ENCODE measurements at places on chromosomes 6 and 20.

DNA sequence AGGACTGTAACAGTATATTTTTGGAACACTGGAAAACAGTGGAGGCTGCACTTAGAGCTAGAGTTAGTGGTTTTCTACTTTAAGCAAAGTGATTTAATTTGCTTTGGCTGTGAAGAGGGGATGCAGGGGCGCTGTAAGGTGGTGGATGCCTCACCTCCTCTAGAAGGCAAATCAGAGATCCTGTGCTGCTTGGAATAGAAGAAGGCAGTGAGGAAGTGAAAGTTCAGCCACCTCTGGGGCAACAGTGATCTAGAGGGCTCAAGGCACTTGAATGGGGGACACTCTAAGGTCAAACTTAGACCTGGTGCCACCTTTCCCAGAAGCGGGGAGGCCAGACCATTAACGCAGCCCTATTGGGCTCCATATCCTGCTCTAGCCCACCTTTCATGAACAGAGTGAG, 19.0 kb upstream of the SNRPB2 start:
- no peak for DNase-seq

DNA sequence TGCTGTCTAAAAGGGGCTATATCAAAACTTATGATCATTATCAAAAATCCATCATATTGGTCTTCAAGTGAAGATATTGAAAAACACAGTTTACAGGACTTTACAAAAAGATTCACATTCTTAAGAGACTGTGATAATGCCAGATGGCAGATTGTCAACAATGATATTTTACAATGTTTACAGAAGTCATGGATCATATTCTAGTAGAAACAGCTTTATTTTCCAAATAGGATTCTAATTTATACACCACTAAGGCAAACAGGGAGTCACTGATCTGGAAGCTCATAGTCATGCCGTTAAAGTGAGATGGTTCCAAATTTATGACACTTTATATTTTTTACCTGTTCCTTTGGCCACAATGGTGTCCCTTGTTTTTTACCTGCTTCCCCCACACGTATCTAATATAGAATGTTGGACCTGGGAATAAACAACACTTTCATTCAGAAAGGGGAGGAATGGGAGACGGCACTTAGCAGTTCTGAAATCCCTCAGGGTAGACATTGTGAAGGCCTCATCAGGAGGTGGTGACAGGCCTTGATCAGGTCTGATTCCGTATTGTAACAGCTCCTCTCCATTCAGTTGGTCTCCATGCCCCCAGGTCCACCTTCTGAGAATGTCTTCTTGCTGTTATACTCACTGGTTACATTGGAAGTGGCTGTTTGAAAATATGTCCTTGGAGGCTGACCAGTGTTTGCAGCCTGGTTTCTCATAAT, 228.6 kb downstream of the ADGB start:
- DNase-seq: no peak

- no peak for DNase-seq
Measured at GRCh38 chr6:169487579-169488436, 214.0 kb downstream of the WDR27 start.

DNA sequence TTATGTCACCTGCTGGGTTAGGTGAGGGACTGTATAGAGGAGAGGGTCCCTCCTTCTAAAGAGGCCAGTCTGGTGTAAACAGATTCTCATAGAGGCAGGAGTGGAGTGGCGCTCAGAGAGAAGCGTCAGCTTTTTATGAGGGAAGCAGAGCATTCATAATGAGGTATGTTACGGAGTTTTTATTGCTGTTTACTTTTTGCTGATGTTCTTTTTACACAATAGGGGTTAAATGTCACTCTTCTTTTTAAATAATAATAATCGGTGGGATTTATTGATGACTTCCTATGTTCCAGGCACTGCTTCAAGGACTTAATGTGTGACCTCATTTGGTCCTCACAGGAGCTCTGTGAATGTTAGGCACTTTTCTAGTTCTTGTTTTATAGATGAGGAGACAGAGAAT, 79.9 kb downstream of the L3MBTL3 start:
- DNase-seq: no peak

- no peak for DNase-seq
Measured at GRCh38 chr6:167941822-167942221, 55.6 kb upstream of the KIF25 start.

GRCh38 chr6:107819964-107820337, 4.2 kb downstream of the SCML4 start:
- no peak for DNase-seq

DNA sequence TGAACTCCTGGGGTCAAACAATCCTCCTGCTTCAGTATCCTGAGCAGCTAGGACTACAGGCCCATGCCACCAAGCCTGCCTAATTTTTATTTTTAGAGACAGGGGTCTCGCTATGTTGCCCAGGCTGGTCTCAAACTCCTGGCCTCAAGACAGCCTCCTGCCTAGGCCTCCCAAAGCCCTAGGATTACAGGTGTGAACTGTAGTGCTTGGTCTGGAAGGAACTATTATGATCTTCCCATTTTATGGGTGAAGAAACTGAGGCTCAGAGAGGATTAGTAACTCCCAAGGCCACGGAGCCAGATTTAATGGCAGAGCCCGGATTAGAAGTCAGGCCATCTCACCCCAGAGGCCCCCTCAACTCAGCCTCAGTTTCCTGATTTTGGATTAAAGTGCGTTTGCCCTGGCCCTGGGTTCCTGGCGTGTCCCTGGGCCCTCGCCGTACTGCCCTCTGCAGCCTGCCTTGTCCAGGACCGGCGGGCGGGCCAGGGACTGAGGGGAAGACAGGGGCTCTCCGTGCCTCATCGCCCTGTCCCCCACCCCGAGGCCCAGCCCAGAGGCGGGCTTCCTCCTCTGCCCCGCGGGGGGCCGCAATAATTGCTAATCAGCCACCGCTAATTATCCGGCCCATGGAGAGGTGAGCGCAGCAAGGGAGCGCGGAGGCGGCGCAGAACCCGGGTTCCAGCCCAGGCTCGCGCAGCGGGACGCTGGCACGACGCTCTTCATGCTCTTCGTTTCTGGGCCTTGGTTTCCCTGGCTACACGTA, 34.9 kb downstream of the CD40 start:
- DNase-seq: no peak

DNA sequence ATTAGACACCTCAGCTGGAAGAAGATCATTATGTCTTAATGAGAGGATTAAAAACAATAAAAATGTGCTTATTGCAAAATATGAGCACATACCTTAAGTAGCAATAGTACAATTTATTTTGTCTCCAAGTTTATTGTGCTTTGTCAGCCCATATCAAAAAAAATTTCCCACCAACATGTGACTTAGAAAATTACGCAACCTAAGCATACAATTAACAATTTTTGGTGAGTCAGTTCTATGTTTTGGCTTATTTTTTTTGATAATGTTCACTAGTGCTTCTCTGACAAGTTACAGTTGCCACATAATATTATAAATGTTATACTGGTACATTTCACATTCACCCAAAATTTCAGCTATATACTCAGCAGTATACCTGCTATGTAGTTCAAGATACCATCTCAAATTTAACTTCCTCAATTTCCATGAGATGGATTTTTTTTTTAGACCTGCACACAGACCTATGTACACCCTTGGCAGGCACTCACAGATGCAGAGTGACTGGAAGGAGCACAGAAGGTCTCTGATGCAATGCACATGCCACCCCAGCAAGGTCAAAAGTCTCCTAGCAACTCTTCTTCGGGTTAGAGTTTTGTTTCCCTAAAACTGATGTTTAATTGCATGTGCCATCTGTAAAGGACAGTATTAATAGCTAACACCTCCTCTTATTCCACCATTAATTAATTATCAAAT, 112.4 kb downstream of the PRKN start:
- peak; percentile 24 for DNase-seq

- DNase-seq: no peak
Measured at GRCh38 chr20:44166477-44166876, 20.5 kb downstream of the JPH2 start.

DNA sequence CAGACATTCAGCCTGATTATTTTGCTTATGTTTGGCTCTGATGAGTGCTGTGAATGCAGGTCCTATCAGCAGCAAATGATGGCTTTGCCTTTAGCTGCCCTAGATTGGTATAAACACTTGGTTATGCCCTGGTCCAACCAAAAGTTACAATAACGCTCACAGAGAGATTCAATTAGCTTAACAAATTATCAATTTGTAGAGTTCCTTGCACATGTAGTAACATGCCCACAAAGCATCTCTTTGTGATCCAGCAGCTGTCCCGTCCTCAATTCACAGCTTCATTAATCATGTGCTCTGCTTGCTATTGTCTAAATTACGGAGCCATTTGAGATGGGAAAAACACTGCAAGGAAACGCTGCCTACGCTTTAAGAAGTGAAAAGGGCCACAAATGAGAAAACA, 457.9 kb downstream of the HDGFL1 start:
- no peak for DNase-seq

GRCh38 chr20:63979557-63980316, at the start of gene SAMD10:
Gene SAMD10, minus strand, starts transcription at chr20:63979642. Its CDS starts 175 bp downstream, at chr20:63979467.
- DNase-seq: peak; percentile 78

DNA sequence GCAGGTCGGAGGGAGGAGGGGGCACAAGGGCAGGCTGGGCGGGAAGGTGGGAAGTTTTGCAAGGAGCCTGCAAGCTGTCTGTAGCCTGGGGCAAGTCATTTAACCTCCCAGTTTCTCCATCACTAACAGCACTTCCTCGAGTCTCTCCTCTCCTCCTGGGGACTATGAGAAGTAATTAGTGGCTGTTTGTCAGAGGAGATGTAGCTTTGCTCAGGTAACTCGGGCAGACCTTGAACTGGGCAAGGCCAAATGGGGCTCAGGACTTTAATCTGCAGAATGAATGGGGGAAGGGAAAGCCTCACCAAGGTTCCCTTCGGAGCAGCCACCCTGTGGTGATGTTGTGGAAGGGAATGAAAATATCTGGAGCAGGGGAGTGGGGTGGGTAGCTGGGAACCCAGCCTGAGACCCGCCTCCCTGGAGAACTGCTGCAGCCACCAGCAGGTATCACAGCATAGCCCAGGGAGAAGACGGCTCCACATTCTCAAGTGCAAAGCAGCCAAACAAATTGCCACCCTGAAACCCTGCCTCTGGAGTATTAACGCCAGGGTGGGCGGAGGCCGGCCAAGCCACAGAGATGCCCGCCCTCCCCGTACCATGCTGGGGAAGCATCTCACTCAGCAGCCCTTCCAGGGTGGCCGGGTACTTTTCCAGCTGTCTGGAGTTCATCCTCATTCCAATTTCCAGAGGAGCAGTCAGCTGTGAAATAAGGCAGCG, 6.1 kb upstream of the LEMD2 start:
- DNase-seq: no peak

DNA sequence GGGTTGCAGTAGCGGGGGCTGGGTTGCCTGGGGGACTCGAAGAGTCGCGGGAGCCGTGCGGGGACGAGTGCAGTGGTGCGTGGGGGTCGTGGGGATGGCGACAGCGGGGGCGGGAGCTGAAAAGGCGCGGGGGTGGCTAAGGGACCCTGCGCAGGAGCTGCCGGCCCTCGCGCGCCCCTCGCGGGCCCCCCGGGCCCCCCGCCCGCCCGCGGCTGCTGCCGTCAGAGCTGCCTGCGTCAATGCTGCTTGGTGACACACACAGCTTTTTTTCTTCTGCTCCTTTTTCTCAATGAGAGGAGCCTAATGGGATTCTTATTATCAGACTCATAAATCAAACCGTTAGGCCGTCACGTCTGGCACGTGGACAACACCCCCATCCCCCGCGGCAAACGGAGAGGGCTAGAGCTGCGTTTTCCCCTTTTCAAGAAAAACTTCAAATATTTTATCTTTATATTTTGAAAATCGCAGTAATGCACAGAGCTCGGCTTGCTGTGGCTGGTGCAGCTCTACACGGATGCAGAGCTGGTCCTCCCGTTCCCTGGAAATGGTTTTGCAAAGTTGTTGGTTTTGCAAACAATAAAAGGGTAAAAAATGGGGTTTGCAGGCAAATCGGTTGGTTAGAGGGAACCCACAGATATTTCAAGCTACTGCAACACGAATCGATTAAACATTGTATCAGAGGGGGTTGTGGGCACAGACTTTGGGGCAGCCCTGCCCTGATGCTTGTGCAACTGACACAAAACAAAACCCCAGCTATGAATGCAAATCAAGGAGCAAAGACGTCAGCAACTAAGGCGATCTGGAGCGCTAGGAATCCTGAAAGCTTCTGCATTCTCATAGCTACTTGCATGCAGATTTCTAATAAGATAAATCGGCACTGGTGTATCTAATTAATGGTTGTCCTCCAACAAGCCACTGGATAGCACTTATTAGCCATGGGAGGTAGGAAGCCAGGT, 161.4 kb downstream of the TBXT start:
- peak; percentile 33 for DNase-seq

- no peak for DNase-seq
Measured at GRCh38 chr6:169802790-169803189, 51.4 kb downstream of the ERMARD start.
